ENCODE measurements at places on chromosomes 11 and 22.

- DNase-seq = no peak
These were observed 159.6 kb upstream of the CADM1 start for GRCh38 chr11:115663790-115664189.

- DNase-seq = no peak
These were observed 77.4 kb downstream of the TRIM29 start for GRCh38 chr11:120060512-120060911.

DNA sequence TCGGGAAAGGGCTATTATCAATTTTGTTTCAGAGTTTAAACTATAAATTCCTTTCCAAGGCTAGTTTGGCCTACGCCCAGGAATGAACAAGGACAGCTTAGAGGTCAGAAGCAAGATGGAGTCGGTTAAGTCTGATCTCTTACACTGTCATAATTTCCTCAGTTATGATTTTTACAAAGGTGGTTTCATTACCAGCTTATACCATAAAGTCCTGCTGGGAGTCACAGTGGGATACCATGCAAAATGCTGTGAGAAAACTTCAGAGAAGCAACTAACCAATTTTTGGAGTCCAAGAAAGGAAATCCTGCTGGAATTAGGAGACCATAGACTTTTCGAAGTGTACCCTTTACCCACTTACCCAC is 17.4 kb upstream of the ZC3H12C start:
- no peak for DNase-seq

GRCh38 chr11:75851203-75851602 is 36.2 kb downstream of the UVRAG start:
- no peak for DNase-seq

DNA sequence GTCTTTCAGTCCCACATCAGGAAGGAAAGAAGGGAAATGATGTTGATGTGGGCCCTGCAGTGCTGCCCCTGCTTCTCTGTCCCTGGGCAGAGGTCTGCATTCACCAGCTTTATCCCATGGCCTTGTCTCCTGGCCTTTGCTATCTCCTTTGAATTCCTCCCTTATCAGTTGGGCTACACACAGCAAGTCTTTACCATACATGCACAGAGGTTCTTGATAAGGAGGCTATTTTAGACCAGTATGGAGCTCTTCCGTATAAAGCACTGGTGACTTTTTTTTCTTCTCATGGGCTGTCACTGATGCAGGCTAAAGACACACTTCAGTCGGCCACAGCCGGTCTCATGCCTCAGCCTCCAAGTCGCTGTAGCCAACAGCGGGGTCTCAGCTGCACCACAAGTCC is 20.2 kb downstream of the MYO18B start:
- no peak for DNase-seq

GRCh38 chr22:33493476-33494205 is 426.6 kb downstream of the LARGE1 start:
- DNase-seq = no peak

- DNase-seq = no peak
These were observed 68.2 kb downstream of the PPP2R1B start for GRCh38 chr11:111697933-111698371.

DNA sequence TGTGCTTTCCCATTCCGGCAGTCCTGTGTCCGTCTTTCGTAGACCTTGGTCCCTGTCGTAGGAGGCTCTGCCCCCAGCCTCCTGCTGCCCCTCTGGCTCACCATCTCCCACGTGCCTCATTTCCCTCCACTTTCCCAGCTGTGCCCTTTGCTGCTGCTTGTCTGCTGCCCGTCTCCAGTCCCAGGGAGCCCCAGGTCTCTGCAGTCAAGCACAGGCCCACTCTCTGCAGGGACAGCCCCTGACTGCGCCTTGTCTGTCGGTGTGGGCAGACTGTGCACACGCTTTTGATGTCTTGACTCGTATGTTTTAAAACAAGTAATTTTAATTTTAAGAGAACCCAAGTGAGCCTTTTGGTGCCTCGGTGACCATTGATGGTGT is 12.4 kb downstream of the DGCR8 start:
- DNase-seq = no peak

DNA sequence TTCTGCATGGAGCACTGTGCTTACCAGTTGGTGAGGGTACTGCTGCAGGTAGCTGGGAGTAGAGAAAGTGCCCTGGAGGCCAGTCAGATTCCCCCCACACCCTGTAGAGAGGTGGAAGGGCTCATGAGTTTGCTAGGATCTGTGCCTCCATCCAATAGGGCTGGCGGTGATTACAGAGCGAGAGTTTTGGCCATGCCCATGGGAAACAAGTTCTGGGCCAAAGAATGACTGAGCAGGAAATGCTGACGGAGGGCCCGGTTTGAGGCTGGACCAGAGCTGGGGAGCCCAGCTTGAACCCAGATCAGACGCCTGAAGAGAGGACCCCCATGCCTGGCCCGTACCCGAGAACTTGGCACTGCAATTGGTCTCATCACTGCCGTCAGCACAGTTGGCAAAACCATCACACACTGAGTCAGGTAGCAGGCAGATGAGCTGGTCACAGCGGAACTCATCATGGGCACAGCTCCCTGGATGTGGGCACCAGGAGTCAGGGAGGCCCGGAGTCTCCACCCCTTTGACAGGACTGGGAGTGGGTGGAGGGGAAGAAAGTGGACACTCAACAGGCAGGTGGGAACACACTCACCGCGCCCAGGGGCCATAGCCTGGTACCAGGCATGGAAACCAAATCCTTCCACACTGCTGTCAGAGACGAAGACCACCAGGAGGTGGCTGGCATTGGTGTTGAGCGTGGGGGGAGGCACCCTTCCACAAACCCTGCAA is 2.1 kb downstream of the MFRP start:
- no peak for DNase-seq

GRCh38 chr11:76152741-76153570 is 53.3 kb downstream of the WNT11 start:
- DNase-seq = no peak

DNA sequence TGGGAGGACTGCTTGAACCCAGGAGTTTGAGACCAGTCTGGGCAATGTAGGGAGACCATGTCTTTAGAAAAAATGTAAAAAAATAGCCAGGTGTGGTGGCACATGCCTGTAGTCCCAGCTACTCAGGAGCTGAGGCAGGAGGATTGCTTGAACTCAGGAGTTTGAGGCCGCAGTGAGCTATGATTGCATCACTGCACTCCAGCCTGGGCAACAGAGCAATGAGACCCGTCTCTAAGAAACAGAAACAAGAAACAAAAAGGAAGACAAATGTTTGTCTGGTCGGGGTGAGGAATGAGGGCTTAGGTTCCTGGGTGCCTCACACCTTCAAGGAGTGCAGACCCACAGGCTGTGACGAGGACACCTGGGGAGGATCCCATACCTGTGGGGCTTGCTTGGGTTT is 191.9 kb downstream of the CEP164 start:
- DNase-seq = no peak

GRCh38 chr11:128305588-128305987 is 281.8 kb downstream of the ETS1 start:
- DNase-seq = no peak

GRCh38 chr11:61718621-61719302 is 33.7 kb upstream of the MYRF start:
- no peak for DNase-seq

GRCh38 chr22:18156878-18157713 is 7.1 kb downstream of the USP18 start:
- peak; percentile 16 for DNase-seq

- no peak for DNase-seq
These were observed 100.5 kb downstream of the TTC17 start for GRCh38 chr11:43459246-43459645.

GRCh38 chr11:17802491-17802890 is 67.9 kb downstream of the KCNC1 start:
- no peak for DNase-seq

GRCh38 chr11:117127171-117127901 is 16.8 kb upstream of the PAFAH1B2 start:
- DNase-seq = no peak

- DNase-seq = no peak
These were observed 74.0 kb upstream of the PHF21B start for GRCh38 chr22:45083659-45084305.

- no peak for DNase-seq
These were observed 4.7 kb downstream of the SIK2 start for GRCh38 chr11:111606986-111607385.

Data from naive thymus-derived CD8-positive, alpha-beta T cell (primary cell).